SIG-M5 (cell line): ENCODE measurements at places on chromosomes 13 and 19.

- DNase-seq = no peak
Measured at GRCh38 chr19:49417088-49417487, 6.2 kb downstream of the PTH2 start.

GRCh38 chr19:12133069-12133468 lies 7.1 kb downstream of the ZNF20 start:
- no peak for DNase-seq

DNA sequence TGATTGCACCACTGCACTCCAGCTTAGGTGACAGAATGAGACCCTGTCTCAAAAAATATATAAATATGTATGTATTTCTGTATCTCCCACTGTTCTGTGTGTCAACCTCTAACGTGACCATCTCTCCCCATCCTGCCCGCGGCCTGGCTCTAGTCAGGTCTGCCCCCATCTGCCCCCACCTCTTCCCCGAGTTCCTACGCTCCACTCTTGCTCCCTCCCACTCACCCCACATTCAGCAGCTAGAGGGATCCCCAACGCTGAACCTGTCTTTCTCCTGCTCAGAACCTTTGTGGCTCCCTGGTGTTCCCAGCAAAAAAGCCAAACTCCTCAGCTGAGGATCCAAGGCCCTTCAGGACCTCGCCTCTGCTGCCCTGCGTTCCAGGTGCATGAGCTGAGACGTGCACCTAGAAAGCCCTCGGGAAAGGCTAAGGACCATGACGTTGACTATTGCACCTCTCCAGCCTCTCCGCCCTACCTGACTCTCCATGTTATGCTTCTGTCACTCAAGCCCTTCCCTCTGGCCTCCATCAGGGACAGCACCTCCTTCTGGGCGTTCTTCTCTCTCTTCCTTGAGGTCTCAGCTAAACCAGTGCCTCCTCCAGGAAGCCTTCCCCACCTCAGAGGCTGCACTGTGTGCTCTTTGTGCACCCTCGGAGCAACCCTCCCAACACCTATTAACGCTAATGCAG lies 18.1 kb downstream of the AKT2 start:
- DNase-seq = no peak

GRCh38 chr19:53936029-53936428 lies 26.7 kb upstream of the CACNG8 start:
- DNase-seq = no peak

GRCh38 chr13:23618341-23618740 lies 48.1 kb downstream of the TNFRSF19 start:
- DNase-seq = no peak

DNA sequence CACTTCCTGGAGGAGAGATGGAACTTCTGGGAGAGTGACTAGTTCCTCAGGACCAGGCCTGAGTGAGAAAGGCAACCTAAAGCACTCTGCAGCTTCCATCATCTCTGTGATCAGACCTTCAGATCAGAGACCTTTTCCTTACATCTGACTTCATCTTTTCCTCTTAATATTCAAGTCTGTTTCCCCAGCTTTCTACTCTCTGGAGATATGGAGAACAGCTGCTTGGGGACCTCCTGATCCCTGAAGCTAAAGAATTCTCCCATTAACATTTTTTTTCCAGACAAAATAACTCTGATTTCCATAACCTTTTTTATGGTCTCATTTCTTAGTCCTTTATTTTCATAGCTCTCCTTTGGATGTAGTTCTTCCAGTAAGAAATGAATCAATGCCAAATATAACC lies 133.4 kb upstream of the FNDC3A start:
- DNase-seq = no peak

GRCh38 chr19:16589917-16590316 lies 17.7 kb upstream of the SLC35E1 start:
- DNase-seq = no peak

DNA sequence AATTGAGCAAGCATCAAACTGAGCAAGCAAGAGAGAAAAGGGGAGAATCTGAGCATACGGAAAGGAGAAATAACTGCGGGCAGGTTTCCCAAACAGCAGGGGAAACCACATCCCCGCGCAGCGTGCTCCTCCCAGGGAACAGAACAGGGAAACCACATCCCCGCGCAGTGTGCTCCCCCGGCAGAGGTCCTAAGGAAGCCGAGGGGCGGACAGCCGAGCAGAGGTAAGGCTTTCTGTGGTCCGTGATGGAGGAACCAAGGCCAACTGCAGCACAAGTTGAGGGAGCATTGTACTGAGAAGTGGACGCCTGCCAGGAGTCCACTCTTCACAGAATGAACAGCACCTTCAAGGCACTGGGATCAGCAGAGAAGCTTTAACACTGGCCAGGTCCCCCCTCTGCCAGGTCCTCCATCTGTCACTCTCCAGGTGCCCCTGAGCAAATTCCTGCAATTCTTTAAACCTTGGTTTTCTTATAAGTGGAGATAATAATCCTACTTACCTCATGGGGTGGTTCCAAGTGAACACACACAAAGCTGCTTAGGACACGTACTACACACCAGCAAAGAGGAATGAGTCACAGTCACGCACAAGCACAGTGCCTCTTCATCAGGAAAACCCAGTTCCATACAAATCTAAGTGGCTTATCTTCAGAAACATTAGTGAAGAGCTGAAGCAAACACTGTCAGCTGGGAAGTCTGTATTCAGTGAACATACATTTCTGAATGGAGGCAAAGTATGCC lies 23.0 kb upstream of the LAMP1 start:
- DNase-seq = no peak

- DNase-seq = no peak
Measured at GRCh38 chr13:114016321-114017027, 42.6 kb upstream of the C13orf46 start.

DNA sequence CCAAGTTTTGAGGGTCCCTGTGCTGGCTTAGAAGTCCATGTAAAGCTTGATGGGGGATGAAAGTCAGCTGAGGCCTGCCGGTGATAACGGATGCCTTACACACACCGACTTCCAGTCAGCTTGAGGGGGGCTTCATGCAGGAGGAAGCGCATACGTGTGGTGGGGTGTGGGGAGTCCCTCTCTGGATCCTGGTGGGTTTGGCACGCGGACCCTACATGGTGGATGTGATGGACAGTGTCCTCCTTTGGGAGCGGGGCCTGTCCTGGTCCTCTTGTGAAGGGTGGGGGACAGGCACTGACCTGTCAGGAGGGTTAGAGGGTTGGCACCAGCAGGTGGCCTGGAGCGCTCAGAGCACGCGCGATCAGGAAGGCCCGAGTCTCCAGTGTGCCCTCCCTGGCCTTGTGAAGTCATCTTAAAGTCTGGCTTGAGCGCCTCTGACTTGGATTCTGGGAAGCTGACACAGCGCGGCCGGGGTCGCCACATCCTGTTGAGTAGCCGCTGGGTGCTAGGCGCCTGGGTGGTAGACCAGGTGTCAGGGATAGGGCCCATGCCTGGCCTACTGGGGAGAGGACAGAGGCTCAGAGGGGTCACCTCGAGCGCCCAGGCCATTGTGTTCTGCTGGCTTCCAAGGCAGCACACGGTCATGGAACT lies 2.9 kb downstream of the DAZAP1 start:
- no peak for DNase-seq

DNA sequence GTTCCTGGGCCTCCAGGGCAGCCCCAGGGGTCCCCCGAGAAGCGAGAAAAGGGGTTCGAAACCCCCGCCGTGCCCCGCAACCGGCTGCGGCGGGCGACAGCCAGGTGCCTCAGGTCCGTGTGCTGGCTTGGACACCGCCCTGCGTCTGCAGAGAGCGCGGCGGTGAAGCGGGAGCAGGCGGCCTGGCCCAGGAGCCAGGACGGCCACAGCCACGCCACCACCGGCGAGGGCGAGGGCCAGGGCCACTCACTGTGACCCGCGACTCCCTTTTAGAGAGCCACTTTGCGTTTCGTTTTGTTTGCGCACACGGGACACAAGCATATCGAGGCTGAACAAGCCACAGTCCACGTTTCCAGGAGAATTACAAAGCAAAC lies 110.4 kb downstream of the CRYL1 start:
- DNase-seq = no peak

DNA sequence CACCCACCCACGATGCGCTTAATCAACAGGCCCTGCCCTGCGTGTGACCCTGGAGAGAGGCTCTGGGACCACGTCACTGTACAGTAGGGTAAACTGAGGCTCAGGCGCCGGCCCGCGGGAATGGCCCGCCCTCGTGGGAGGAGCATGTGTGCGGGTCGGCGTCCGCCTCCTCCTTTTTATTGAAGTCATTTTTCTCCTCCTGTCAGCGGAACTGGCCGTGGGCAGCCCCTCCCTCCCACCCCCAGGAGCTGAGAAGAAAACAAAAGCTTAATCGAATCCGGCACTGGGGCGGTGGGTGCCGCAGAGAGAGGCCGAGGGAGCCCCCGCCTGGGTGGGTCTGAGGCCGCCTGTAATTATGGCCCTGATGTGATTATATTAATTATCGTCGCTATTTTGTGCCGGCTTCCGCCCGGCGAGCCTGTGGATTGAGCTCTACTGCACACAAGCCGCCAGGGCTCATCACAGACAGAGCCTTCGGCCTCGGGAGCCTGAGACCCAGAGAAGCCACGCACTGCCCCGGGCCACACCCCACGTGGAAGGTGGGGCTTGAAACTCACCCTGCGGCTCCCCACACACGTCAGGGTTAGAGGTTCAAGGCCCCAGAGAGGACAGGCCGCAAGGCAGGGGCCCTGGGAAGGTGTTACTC lies 7.0 kb downstream of the C2CD4C start:
- no peak for DNase-seq

GRCh38 chr19:54114340-54115108 lies 933 bp downstream of the TFPT start:
- peak; percentile 10 for DNase-seq

GRCh38 chr19:43674183-43674582 lies 4.2 kb upstream of the PLAUR start:
- DNase-seq = no peak

- no peak for DNase-seq
Measured at GRCh38 chr13:80166352-80166751, 174.6 kb downstream of the SPRY2 start.
